Stimulated activated CD8-positive, alpha-beta memory T cell treated with anti-CD3 and anti-CD28 coated beads, Interleukin-7, amount 100 ng/mL, for 1 hour (primary cell): ENCODE measurements at places on chromosomes 1 and 21.

- DNase-seq, result no peak
These were observed 176.5 kb upstream of the HOOK1 start for GRCh38 chr1:59638231-59638711.

DNA sequence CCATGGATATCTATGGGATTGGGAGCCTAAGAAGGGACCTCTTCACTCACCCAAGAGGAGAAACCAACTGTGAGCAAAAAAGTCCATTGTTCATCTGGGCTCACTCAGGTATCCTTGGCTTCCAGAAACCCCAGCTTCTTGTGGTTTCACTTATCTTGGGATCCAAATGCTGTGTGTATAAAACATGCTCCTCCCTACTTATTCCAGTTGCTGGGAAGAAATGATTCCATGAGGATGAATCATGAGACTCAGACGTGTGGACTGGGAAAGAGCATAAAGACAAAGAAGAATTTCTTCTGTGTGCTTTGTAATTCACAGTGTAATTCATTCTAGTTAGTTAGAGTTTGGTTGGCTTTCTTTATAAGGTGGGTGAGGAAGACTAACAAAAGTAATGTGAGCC is 283.7 kb downstream of the ZNF648 start:
- no peak for DNase-seq

DNA sequence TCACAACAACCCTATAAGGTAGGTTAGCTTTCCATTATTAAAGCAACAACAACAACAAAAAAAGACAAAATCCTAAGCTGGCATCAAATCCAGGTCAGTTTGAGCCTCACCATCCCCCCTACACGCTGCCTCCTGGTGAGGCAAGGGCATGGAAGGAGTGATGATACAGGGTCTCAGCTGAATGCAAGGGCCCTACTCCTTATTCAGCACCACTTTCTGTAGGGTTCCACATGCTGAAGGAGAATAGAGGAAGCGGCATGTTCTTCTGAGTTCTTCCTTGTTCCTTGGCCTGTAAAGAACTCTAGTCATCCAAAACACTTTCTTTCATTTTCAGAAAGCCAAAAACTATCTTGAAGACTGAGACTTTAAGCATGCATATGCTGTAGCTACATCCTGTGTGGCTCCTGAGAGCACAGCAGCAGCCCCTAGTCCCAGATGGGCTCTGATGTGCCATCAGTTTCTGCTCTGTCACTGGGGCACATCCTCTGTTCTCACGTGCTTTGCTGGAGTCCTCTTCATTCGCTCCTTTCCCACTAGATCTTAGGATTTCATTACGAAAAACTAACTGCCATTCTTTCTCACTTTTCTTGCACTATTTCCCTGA is 6.2 kb downstream of the ILDR2 start:
- DNase-seq, result no peak

DNA sequence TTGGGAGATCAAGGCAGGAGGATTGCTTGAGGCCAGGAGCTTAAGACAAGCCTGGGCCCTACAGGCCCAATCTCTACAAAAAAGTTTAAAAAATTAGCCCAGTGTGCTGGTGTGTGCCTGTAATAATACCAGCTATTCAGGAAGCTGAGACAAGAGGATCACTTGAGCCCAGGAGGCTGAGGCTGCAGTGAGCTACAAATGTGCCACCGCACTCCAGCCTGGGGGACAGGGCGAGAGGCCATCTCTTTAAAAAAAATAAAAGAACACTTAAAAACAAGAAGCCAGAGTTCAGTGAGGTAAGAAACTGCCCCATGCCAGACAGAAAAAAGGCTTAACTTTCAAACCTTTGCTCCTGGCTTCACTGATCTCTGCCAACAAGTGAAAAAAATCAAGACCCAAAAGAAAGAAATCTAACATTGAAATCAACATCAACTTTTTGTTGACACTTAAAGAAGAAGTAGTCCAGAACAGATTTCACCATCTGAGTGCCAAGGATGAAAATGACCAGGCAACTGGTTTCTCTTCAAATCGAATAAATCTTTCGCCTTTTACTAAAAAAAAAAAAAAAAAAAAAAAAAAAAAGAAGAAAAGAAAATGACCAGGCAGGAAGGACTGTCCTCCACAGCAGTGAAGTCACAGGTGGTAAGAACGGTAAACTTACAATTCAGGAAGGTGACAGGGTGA is 51.2 kb downstream of the SLC45A1 start:
- no peak for DNase-seq

DNA sequence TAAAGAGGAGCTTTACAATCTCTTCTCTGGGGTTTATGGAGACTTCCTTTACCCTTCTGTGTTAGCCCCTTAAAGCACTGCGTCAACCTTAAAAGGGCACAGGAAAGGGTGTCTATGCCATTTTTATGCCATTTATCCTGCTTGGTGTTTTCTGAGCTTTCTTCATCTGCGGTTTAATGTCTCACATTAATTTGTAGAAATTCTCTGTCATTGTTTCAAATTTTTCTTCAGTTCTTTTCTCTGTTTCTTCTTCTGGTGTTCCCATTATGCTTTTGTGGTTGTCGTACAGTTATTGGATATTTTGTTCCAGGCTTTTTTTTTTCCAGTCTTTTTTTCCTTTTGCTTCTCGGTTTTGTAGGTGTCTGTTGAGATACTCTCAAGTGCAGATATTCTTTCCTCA is 107.9 kb downstream of the OSBPL9 start:
- no peak for DNase-seq

DNA sequence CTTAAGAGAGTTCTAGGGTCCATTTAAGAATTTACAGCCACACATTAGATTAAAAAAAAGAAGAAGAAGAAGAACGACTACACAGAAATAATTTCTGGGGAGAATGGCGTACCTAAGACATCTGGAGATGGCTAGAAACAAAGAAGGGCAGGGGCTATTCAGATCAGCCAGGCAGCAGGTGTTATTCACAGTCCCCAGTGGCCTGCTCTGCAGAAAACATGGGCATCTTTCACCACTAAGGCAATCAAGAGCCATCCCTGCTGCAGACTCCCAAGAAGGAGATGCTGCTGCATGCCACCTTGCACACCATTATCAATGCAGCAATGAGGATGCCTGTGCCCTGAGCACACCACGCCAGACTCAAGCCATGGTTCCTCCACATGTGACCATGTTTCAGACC is 7.9 kb upstream of the FCRL2 start:
- DNase-seq, result no peak

GRCh38 chr1:58062635-58063034 is 483.9 kb downstream of the OMA1 start:
- DNase-seq, result no peak

GRCh38 chr1:160022330-160023310 is 9.2 kb downstream of the PIGM start:
- no peak for DNase-seq

- no peak for DNase-seq
These were observed 54.1 kb downstream of the VWA5B1 start for GRCh38 chr1:20344738-20345137.

- DNase-seq, result no peak
These were observed 25.3 kb upstream of the ZNF697 start for GRCh38 chr1:119673171-119673940.

DNA sequence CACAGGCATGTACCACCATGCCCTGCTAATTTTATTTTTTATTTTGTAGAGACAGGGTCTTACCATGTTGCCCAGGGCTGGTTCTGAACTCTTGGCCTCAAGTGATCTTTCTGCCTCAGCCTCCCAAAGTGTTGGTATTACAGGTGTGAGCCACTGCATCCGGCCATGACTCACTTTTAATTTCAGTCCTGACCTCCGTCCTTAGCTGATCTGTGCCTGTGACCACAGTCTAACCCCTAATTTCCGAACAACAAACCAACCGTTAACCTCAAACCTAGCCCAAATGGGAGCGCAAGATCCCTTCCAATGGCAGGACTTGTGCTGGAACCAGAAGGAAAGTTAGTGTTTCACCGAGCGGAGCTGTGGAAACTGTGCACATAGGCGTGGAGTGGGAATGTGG is 29.3 kb upstream of the MAN1C1 start:
- no peak for DNase-seq

GRCh38 chr1:245039196-245039595 is 115.6 kb upstream of the KIF26B start:
- DNase-seq, result no peak

DNA sequence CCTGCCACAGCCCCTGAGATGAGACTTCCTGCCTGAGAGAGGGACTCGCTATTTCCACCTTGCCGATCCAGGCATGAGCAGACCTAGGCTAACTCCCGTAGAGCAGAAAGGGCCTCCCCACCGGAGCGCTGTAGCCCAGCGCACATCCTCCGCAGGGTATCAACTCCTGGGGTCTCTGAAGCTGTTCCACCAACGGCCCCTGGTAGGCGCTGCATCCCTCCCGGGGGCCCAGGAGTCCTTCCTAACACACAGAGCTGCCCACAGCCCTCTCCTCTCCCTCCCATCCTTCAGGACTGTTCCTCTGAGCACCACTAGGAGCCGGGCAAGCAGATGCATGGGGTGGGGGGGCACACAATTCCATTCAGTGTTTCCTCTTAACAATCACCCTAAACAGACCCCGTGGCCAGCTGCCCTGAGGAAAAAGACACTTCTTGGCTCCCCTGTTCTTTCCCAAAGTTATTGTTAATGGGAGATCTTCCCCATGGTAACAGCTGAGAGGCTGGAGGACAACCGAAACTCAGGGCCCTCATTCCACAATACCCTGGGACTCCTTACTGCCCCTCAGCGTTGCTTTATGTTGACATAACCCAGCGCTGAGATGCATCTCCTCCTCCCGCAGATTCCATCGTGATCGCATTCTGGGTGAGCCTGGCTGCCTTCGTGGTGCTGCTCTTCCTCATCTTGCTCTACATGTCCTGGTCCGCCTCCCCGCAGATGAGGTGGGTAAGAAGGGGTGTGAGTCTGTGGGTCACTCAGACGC is 7.5 kb downstream of the MRAP start:
- no peak for DNase-seq

GRCh38 chr1:112264553-112264952 is 131.5 kb upstream of the CTTNBP2NL start:
- DNase-seq, result no peak

DNA sequence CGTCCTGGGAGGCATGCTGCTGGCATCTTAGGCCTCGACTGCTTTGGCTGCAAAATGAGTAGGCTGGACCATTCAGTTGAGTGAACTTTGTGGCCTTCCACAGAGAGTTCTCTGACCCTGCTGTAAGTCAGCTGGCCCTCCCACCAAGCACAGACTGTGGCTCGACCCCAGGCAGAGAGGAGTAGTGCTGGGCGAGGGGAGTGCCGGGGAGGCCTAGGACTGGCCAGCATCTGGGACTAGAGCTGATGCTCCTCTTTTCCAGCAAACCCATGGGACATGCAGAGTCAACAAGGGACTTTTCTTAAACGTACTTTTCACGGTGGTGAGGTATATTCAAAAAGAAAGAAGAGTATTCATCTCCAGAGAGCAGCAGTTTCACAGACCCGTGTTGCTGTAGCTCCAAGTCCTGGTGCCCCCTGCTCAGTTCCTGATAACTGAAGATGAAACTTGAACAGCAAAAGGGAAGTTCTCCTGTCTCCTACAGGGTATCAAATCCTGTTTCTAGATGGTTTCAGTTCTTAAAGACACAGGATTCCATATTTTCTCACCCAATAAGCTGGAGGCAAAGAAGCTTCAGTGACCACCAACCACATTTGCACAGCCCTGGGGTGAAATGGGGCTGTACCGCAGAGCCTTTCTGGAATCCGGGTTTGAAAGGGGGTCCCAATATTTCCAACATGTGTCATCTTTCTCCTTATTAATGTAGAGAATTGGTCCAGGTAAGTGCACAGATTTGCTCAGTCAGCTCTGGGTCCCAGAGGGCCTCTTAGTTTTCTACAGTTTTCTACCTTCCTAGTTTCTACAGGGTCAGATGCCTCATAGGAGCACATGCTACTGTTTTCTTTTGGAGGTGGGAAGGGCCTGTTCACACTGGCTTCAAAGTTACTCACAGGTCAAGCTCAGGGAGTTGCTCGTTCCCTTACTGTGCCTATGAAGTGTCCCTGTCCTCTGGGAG is 20.9 kb downstream of the BATF3 start:
- no peak for DNase-seq

- no peak for DNase-seq
These were observed 12.9 kb downstream of the OR2T6 start for GRCh38 chr1:248388426-248388825.

DNA sequence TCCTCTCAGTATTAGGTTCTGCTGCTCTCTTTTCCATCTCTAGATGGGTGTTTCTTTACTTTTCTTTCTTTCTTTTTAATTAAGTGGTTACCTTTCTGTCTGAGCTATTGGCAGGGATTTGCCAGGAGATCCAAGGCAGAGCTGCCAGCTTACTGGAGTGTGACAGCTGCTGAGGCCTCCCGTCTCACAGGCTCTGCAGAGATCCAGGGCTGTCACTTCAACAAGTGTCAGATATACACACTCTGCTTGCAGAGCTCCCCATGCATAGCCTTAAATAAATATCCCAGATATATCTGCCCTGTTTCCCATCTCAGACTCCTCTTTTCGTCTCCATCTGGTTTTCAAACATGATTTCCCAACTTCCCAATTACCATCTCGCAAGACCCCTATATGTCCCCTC is 124.3 kb downstream of the NOS1AP start:
- no peak for DNase-seq

DNA sequence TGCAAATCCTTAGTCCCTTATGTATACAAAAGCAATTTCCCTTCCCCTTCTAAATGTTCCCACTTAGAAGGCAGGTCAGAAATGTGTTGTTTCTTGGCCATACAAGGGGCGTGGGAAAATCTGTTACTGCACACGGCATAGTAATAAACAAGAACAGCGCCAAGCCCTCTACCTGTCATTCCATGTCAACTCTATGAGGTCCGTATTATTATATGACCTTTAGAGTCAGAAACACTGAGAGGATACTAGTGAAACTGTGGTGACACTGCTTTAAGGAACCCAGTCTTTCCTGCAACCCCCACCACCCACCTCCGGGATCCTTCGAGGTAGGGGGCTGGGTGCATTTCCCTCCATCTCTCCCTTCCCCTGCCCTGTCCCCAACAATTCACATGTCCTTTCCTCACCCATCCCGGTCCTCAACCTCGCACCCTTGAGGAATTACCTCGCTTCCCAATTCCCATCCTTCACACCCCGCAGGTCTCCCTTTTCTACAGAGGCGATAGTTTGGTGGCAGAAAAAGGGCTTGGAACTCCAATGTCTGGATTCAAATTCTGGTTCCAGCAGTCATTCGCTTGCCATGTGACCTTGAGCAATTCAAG is 647 bp downstream of the SDHB start:
- no peak for DNase-seq

DNA sequence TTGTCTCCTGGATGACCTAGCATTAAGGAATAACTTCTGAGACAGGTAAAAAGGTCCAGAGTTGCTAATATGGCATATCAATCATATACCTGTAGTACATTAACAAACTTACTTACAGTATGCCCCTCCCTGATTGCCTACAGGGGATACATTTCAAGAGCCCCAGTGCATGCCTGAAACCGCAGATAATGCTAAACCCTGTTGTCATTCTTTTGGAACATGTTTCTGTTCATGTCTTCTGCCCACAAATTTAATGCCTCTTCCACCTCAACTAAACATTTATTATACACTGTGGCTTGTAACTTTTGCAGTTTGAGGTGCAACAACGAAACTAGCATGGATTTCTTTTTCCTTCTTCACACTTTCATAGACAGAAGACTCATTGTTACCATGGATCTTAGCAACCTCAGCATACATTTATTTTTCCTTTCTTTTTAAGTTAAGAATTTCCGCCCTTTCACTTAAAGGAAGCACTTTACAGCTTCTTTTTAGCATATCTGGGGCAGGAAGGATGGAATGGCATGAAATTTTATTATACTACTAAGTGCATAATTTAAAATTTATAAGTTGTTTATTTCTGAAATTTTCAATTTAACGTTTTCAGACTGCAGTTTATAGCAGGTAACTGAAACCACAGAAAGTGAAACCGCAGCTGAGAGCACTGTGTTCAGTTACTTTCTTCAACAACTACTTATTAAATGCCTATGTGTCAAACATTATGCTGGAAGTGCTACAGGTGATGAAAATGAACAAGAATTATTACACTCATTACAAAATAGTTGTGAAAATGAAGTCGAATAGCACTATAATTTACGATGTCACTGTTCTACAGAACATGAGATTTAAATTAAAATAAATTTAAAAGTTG is 25.3 kb downstream of the F13B start:
- DNase-seq, result no peak
